ENCODE measurements at places on chromosomes 6 and 20. TPM values are rescaled to one million over a fixed set of nuclear protein-coding genes. Genes with fewer than 3 reads are reported as not detected.

DNA sequence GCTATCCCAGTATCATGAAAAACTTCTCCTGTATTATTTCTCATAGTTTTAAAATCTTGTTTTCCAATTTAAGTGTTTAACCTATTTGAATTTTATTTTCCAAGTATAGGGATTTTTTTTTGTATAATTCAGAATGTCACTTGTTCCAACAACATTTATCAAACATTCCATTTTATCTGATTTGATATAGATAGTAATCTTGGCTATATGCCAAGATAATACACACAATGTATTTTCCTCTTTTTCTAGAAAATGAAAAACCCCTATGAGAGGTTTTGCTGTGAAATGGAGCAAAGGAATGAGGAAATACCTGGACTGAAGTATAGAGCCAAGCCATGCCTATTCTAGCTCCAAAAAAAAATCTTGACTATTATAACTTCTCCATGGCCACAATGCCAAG lies 628.9 kb downstream of the HTR1B start:
- no peak overlapping the region for H3K27ac ChIP-seq
- H3K4me3 ChIP-seq: no peak overlapping the region
- H3K4me1 ChIP-seq: no peaks in the 10 kb centered on the region
- H3K27me3 ChIP-seq: no peaks in the 10 kb centered on the region
- no peak for DNase-seq
- no peaks in the 10 kb centered on the region for H3K36me3 ChIP-seq

- no peak overlapping the region for H3K27ac ChIP-seq
- no peak for DNase-seq
- no peak overlapping the region for H3K4me3 ChIP-seq
- H3K4me1 ChIP-seq: no peaks in the 10 kb centered on the region
- H3K27me3 ChIP-seq: no peaks in the 10 kb centered on the region
These were observed 110.6 kb downstream of the FNDC1 start for GRCh38 chr6:159279790-159280277.

GRCh38 chr6:37783025-37783855 lies 36.3 kb upstream of the ZFAND3 start:
- no peak overlapping the region for H3K27ac ChIP-seq
- no peaks in the 10 kb centered on the region for H3K27me3 ChIP-seq
- no peaks in the 10 kb centered on the region for H3K36me3 ChIP-seq
- H3K4me1 ChIP-seq: peaks cover 9% of the 10 kb centered on the region
- peak; percentile 49 for DNase-seq
- peak overlapping the region; percentile 30 for H3K4me3 ChIP-seq

Gene NKAPL
- 2.0 TPM for total RNA-seq

GRCh38 chr6:39281312-39281980 lies 32.8 kb downstream of the KCNK17 start:
- DNase-seq: no peak
- H3K27ac ChIP-seq: no peak overlapping the region
- no peaks in the 10 kb centered on the region for H3K4me1 ChIP-seq
- H3K36me3 ChIP-seq: no peaks in the 10 kb centered on the region
- no peak overlapping the region for H3K4me3 ChIP-seq
- H3K27me3 ChIP-seq: no peaks in the 10 kb centered on the region

GRCh38 chr6:134950482-134950881 lies 581 bp upstream of the ALDH8A1 start:
- DNase-seq: no peak
- no peaks in the 10 kb centered on the region for H3K4me1 ChIP-seq
- H3K27me3 ChIP-seq: no peaks in the 10 kb centered on the region
- H3K27ac ChIP-seq: no peak overlapping the region
- no peaks in the 10 kb centered on the region for H3K36me3 ChIP-seq

Gene HRH3
- not detected for total RNA-seq

Gene OLIG3
- total RNA-seq: not detected

GRCh38 chr20:34506480-34506879 lies 9.7 kb upstream of the DYNLRB1 start:
- no peaks in the 10 kb centered on the region for H3K4me1 ChIP-seq
- H3K36me3 ChIP-seq: no peaks in the 10 kb centered on the region
- no peaks in the 10 kb centered on the region for H3K27me3 ChIP-seq
- H3K27ac ChIP-seq: no peak overlapping the region
- no peak overlapping the region for H3K4me3 ChIP-seq
- DNase-seq: no peak

- H3K4me3 ChIP-seq: no peak overlapping the region
- H3K27ac ChIP-seq: no peak overlapping the region
- H3K36me3 ChIP-seq: no peaks in the 10 kb centered on the region
- DNase-seq: no peak
These were observed 10.5 kb downstream of the CAPN11 start for GRCh38 chr6:44169154-44169553.

DNA sequence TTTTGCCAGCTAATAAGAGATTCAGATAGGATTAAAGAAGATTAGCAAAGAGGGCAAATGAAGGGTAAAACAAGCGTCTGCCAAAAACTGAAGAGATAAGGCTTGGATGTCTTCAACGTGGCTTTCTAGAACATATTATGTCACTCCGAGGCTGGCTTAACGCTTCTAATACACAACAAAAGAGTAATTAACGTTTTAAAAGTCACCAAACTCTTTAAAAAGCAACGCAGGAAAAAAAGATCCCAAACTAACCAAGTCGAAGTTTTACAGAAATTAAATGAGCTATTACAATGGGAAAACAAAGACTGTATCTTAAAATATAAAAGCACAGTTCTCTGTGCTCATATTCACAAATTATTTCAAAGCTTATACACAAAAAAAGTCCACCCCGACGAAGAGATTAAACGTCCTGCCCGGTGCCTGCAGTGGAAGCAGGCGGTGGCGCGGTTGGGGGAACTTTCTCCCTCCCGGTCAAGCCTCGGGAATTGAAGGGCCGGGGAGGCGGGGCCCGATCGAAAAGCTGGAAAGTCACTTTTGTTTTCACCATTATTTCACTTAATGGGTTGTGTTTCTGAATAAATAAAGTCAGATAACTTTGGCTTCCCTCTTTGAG lies 1.2 kb downstream of the MAK start:
- peak overlapping the region; percentile 48 for H3K4me3 ChIP-seq
- H3K27me3 ChIP-seq: no peaks in the 10 kb centered on the region
- H3K27ac ChIP-seq: no peak overlapping the region
- no peaks in the 10 kb centered on the region for H3K4me1 ChIP-seq
- H3K36me3 ChIP-seq: no peaks in the 10 kb centered on the region
- DNase-seq: peak; percentile 37

GRCh38 chr20:50464026-50464724 lies 46.0 kb upstream of the PTPN1 start:
- H3K27me3 ChIP-seq: no peaks in the 10 kb centered on the region
- no peak overlapping the region for H3K27ac ChIP-seq
- H3K4me3 ChIP-seq: no peak overlapping the region
- peak; percentile 65 for DNase-seq

DNA sequence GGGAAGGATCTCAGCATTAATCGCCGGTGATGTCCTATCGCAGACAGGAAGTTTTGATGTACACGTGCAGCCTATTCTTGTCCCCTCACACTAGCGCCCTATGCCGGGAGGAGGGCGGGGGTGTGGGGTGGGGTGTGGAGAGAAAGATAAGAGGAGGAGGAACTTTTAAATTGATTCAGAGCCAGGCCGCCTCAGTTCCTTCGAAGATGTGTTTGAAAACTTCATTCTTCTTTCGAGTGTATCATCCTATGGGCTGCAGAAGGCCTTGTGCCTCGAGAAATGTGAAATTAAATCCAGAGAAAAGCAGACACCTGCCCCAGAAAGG lies 2.5 kb upstream of the POU3F2 start:
- H3K4me1 ChIP-seq: peaks cover 12% of the 10 kb centered on the region
- H3K27me3 ChIP-seq: peaks cover 6% of the 10 kb centered on the region
- no peak for DNase-seq
- no peaks in the 10 kb centered on the region for H3K36me3 ChIP-seq
- H3K27ac ChIP-seq: no peak overlapping the region

GRCh38 chr6:35360349-35361138 lies 18.2 kb downstream of the PPARD start:
- no peaks in the 10 kb centered on the region for H3K36me3 ChIP-seq
- peaks cover 20% of the 10 kb centered on the region for H3K4me1 ChIP-seq
- H3K4me3 ChIP-seq: no peak overlapping the region
- no peak overlapping the region for H3K27ac ChIP-seq

- no peaks in the 10 kb centered on the region for H3K36me3 ChIP-seq
- H3K27me3 ChIP-seq: no peaks in the 10 kb centered on the region
- peaks cover 6% of the 10 kb centered on the region for H3K4me1 ChIP-seq
These were observed 18.4 kb upstream of the SPAG4 start for GRCh38 chr20:35597186-35597585.

DNA sequence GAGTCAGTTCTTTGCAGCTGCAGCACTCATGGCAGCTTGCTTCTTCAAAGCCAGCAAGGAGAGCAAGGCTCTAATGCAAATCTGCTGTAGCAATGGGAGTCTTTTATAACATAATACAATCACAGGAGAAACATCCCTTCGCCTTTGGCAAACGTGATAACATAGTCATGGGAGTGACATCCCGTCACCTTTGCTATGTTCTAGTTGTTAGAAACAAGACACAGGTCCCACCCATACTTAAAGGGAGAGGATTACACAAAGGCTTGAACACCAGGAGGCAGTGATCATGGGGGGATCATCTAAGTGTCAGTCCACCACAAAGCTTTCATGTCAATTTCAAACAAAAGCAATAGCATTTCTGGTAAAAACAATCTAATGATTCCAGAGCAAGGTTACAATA lies 40.1 kb upstream of the PHACTR2 start:
- no peak overlapping the region for H3K27ac ChIP-seq
- no peak overlapping the region for H3K4me3 ChIP-seq
- H3K4me1 ChIP-seq: no peaks in the 10 kb centered on the region
- H3K36me3 ChIP-seq: no peaks in the 10 kb centered on the region

Gene MTG2
- total RNA-seq: 36.9 TPM

DNA sequence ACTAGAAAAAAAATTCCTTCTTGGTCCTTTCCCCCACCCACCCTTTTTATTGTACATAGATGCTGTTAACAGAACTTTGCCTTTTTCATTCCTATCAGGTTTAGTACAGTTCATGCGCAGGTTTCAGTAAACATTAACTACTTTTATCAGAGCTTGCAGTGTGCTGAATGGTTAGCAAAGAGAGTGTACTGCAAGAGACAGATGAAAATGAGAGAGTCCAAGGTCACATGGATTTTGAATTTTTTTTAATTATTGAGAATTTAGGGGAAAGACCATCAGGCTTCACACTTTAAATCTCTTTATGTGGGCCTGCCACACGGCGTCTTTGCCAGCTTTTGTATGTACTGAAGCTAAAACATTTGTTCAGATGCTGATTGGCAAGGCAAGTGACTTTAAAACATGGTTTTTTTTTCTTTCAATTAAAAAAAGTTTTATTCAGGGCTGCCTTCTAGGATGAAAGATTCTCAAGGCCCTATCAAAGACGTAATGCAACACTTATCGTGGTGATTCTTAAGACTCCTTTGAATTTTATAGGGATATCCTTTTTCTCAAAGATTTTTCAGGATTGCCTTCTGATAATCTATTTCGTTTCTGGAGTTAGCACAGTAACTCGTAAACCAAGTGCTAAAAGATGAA lies 32.2 kb downstream of the RREB1 start:
- H3K36me3 ChIP-seq: no peaks in the 10 kb centered on the region
- no peak for DNase-seq
- no peak overlapping the region for H3K27ac ChIP-seq
- H3K27me3 ChIP-seq: no peaks in the 10 kb centered on the region
- H3K4me1 ChIP-seq: peaks cover 2% of the 10 kb centered on the region

- no peak for DNase-seq
- H3K4me1 ChIP-seq: peaks cover 10% of the 10 kb centered on the region
- peak overlapping the region; percentile 98 for H3K27ac ChIP-seq
- H3K36me3 ChIP-seq: no peaks in the 10 kb centered on the region
These were observed 296 bp downstream of the ADNP start for GRCh38 chr20:50930976-50931305.

DNA sequence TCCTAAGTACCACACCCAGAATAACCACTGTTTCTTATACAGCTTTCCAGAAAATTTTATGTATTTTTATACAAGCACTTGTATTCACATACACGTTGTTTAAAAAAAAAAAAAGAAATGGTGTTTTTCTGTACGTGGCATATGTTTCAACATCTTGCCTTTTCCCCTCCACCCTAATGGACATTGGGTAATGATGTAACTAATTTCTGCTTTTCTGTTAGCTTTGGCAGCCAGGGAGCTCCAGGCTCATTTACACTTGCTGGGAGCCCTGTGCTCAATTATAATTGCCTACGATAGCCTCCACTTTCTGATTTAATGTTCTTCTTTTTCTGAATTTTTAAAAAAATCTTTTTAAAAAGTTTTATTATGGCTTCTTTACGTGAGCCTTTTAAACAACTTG lies 352.4 kb downstream of the UTRN start:
- no peak overlapping the region for H3K27ac ChIP-seq
- no peaks in the 10 kb centered on the region for H3K36me3 ChIP-seq
- no peaks in the 10 kb centered on the region for H3K4me1 ChIP-seq
- no peak overlapping the region for H3K4me3 ChIP-seq
- no peak for DNase-seq
- H3K27me3 ChIP-seq: no peaks in the 10 kb centered on the region

Gene SNPH
- 4.1 TPM for total RNA-seq

Gene CST7
- total RNA-seq: 1.2 TPM

Gene NOX3
- total RNA-seq: not detected

- no peaks in the 10 kb centered on the region for H3K36me3 ChIP-seq
- DNase-seq: peak; percentile 91
- peaks cover 4% of the 10 kb centered on the region for H3K4me1 ChIP-seq
- H3K27ac ChIP-seq: peak overlapping the region; percentile 66
These were observed 13.8 kb upstream of the MYL9 start for GRCh38 chr20:36527331-36528125.

DNA sequence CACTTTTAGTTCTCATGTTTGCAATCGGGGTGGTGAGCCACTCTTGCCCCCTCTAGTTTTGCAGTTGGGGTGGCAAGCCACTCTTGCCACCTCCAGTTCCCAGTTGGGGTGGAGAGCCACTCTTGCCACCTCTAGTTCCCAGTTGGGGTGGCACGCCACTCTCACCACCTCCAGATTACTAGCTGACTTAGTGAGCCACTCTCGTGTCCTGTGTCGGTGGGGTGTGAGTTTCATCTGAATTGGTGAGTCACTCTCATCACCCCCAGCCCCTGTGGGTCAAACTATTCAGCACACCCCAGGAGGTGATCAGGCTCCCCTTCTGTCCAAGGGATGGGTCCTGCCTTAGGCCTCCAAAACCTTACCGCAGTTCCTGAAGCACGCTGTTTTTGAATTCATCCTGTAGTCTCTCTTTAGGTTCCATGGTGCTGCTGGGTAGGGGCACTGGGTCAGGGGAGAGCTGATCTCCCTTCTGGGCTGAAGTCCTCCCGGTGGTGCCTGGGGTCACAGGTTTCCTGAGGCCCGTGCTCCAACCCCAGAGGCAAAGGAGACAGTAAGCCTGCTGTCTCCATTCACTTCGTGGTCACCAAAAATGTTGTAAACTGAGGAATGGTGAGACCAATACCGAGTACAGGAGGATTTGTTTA lies 224.2 kb upstream of the SYNCRIP start:
- H3K4me3 ChIP-seq: peak overlapping the region; percentile 45
- H3K27ac ChIP-seq: peak overlapping the region; percentile 78
- no peaks in the 10 kb centered on the region for H3K27me3 ChIP-seq
- no peak for DNase-seq
- no peaks in the 10 kb centered on the region for H3K36me3 ChIP-seq

DNA sequence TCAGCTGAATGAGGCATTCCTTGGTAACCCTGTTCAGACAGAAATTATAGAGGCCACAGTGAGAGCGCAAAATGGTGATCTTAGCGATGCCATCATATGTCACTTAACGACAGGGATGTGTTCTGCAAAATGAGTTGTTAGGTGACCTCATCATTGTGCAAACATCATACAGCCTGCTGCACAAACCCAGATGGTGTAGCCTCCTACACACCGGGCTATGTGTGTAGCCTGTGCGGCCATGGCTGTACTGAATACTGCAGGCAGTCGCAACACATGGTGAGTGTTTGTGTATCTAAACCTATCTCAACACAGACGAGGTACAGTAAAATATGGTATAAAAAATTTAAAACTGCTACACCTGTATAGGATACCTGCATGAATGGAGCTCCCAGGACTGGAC lies 234.1 kb upstream of the PMEPA1 start:
- H3K36me3 ChIP-seq: no peaks in the 10 kb centered on the region
- no peak for DNase-seq
- no peak overlapping the region for H3K4me3 ChIP-seq

Gene DEFB132
- total RNA-seq: not detected

Gene TPD52L1
- total RNA-seq: 18.2 TPM
